ENCODE measurements at places on chromosomes 4 and X.
A peak's percentile ranks its signal among the peaks of the same experiment; 100 is the strongest.

DNA sequence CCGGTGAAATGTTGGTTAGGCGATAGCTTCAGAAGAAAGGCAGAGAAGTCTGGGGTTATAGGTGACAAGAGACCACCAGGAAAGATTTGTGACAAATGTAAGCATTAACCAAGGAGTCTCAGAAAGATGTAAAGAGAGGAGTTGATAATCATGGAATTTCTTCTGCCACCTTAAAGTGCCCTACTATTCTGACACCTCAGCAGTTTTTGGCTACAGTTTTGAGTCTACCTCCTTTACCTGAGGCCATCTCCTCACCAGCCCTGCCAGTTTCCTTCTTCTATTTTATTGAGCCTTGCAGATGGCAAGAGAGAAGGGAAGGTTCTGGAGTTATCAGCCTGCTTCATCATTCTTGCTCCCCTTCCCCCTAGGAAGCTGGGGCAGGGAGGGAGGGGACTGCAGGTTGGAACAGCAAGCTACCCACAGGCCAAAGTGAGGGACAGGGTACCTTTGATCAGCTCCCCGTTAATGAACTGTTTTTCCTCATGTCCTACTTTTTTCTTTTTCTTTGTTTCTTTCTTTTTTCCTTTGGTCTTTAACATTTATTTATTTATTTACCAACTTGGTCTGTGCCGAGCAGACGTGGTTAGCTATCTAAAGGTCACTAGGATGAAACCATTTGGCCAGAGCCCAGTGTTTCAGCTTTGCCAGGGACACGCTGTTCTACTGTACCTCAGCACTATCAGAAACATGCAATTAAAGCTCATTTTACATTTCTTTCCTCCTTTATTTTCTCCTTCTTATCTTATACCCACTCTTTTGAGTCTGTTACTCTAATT lies 438.7 kb upstream of the AR start:
- DNase-seq: no peak

DNA sequence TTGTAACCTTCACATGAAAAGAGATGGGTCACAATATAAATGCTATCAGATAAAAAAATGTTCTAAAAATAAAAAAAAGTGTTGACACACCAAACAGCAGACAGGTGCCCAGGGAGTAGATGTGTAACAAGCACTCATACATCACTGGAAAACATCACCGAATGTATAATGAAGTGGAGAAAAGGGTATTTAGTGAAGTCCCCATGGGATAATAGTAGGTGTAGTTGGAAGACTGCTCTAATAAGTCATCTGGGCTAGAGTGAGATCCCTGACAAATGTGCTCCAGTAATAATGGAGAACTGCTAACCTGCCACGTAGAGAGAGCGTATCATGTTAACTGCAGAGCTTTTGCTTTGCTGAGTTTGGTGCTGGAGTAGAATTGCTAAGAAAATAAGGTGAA lies 152.0 kb downstream of the GRIA2 start:
- DNase-seq: no peak

DNA sequence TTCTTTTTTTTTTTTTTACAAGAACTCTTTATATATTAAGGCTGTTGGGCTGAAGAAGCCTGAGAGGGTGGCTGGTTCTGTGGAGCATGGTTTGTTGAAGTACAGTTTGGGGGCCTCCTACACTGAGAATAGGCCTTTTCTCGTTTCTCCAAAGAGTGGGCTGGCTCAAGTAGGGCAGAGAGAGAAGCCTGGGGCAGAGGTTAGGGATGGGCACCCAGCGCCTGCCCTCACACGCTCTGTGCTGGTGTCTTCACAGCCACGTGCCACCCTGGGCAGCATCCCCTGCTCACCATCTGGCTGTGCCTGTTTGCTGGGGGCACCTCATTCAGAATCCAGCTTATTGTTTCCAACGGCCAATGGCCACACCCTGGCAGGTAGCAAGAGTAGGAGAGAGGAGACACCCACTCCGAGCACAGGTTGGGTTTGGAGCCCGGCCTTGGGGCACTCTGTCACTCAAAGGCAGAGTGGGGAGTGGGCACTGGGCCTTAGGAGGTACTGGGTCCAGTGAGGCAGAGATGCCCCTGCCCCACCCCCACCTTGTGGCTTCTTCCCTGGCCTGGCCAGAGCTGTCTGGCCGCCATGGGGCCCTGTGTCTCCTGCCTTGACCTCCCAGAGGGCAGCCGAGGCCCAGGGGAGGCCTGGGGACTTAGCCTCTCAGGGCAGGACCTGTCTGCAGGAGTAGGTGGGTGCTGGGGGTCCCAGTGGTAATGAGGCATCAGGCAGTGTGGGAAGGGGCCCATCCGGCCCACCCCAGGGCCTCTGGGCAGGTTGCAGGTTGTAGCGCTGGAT lies 2.9 kb downstream of the MSANTD1 start:
- no peak for DNase-seq

DNA sequence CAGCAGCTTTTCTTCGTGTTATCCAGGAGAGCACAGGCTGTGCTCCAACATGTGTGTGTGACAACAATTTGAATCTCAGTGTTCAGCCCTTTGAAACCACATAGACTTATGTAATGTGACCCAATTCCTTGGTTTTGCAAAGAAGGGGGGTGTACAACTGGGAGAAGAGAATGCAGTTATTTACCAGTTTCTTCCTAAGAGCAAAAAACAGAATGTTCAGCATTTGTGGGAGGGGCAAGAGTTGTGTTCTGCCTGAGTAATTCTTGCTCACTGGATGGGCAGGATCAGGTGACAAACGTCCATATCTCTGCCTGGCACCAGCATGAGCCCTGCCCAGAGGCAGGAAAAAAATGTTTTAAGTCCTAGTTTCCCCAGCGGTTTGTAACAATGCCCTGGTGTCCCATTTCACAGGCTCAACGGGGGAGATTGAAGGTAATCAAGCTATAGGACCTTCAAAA lies 72.0 kb downstream of the PRPS1 start:
- no peak for DNase-seq

DNA sequence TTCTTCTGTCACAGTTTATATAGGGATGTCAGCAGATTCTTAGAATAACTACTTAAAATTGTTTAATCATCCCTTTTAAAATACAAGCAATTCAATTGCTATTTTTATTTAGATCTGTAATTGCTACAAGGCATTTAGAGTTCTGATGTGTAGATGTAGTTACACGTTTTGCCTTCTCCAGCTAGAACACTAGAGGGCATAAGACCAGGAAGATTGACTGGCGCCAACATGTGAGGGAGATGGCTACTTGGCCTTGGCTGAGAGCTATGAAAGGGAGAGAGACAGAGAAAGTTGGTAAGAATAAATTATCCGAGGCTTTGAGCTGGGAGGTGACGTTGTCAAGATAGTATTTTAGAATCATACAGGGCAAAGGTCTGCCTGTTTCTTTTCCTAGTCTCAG lies 563.7 kb upstream of the PRKX start:
- DNase-seq: no peak

DNA sequence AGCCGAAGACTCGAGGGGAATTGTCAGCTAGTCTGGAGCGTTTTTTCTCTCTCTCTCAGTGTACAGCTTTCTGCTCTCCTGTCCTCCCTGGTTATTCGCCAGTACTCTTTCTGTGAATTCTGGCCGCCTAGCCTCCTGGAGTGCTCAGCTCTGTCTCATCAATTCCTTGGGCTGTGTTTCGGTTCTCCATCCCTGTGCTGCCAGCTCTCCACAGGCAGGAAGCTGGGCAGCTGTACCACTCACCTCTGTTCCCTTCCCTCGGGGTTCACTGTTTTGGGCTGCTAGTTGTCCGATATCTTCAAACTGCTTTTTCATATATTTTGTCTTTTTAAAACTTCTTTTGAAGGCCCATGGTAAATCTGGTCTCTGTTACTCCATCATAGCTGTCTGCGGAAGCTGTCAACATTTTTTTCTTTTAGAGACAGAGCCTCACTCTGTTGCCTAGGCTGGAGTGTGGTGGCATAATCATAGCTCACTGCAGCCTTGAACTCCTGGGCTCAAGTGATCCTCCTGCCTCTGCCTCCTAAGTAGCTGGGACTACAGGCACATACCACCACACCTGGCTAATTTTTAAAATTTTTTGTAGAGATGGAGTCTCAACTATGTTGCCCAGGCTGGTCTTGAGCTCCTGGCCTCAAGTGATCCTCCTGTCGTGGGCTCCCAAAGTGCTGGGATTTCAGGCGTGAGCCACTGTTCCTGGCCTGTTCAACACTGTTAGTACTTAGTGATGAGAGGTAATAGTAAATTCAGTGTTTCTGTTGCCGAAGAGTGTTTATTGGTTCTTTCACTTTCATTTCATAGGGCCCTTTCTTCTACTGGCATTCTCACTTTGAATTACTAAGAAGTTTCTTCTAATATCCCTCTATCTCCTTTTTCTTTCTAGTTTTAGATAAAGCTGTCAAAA lies 18.6 kb downstream of the ZCCHC4 start:
- DNase-seq: peak; percentile 6

- DNase-seq: no peak
Measured at GRCh38 chr4:159242427-159242826, 139.5 kb downstream of the RAPGEF2 start.

DNA sequence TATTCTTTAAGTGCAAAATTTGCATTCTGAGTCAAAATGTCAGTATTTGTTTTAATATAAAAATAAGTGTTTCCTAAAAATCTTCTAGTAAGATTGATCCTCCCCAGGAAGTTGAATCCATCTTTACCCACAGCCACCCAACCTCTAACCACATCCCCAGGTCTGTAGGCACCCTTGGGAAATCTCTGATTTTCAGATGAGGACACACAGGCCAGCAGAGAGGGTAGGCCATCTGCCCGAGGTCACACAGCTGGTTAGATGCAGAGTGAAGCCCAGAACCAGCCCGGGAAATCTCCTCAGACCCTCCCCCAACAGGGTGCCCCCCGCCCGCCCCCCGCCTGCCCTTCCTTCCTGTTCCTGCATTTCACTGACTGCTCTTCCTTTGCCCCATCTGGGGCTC lies 277.5 kb downstream of the FBXW7 start:
- DNase-seq: no peak

DNA sequence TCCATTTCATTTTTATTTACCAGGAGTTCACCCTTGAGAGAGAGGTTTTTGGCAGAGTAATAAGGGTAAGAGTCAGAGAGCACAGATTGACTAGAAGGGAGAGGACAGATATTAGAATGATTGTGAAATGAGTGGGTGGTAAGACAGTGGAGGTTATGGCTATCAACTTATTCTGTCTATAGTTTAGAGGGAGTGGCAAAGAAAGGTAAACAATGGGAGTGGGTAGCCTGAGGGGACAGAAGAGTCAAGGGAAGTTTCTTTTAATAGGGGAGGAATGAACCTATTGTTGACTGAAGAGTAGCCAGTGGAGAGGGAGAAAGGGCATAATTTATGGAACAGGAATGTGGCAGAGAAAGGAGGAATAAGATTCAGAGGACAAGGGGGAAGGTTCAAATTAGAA lies 186.5 kb upstream of the NRK start:
- DNase-seq: no peak

GRCh38 chr4:147334478-147334877 lies 146.4 kb upstream of the EDNRA start:
- no peak for DNase-seq

DNA sequence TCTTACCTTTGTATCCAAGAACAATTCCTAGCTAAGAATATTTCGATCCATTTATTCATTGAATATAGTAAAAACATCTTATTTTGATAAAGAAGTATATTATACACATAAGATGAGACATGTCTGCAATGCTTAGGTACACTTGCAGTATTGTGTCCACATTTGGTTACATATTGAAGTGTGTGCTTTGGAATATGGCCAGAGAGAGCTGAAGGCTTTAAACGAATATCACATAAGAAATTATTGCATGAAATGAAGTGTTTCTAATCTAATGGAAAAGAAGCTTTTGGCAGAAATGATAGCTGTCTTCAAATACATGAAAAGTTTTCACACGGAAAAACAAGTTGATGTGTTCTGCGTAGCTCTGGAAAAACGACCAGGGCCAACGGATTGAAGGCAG lies 516.1 kb upstream of the ZFP42 start:
- DNase-seq: no peak

DNA sequence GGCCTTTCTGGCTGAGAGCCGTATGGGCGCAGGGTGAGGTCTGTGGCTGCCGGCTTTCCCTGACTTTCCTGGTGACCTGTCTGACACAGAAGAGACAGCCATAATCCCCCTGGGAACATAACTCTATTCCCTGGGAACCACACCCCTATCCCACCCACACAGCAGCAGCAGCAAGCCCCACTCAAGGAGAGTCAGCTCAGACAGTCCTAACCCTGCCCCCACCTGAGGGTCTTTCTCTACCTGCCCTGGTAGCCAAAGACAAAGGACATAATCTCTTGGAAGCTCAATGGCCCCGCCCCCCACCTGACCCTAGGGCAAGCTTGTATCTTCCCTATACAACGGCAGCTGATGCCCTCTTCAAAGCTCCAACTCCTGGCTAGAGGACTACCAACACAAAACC lies 74.6 kb downstream of the PABPC4L start:
- no peak for DNase-seq

- DNase-seq: peak; percentile 22
Measured at GRCh38 chr4:83318666-83319065, 16.0 kb downstream of the HPSE start.

DNA sequence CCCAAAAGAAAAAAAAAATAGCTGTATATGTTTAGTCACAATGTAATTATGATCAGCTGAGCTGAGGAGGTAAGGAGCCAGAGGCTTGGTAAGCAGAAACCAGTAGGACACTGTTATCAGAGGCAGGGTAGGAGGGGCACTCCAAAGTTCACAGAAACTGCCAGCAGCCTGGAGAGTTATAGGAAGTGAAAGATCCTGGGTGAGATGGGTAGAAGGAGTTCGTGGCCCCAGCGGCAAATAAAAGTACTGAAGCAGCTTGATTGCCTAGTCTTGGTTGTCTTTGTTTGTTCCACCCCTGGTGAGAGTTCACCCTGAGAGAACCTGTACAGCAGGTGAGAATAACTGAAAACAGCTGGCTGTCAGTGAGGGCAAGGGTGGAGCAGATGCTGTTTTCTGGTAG lies 340.8 kb downstream of the ADGRL3 start:
- DNase-seq: no peak

DNA sequence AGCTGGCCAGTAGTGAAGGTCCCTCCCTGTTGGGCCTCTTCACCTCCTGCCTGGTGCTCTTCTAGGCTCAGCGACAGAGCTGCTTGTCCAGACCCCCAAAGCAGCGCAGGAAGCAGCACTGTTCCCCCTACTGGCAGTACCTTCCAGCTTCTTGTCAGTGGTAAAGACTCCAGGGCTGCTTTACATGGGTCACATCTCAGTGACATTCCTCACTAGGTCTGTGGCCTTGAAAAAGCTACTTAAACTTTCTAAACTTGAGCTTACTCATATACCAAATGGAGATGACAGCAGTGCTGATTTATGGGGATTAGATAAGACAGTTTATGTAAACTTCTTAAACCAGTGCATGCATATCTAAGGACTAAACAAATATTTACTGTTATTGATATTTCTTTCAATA lies 117.3 kb downstream of the FAT4 start:
- DNase-seq: no peak

DNA sequence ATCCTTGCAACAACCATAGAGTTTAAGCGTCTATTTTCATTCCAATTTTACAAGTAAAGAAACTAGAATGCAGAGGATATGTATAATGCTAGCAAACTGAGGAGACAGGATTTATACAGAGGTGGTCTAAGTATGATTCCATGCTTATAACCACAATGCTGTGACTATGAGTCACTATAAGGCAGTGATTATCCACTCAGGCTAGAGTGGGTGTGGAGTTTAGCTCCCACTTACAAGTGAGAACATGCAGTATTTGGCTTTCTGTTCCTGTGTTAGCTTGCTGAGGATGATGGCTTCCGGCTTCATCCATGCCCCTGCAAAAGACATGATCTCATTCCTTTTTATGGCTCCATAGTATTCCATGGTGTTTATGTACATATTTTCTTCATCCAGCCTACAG lies 41.6 kb upstream of the EDA2R start:
- no peak for DNase-seq

Data from inflammatory macrophage (primary cell).